ENCODE measurements at places on chromosomes 13 and 19. TPM values are rescaled to one million over a fixed set of nuclear protein-coding genes. Genes with fewer than 3 reads are reported as not detected.

TMEM91 gene
- 2.8 TPM for total RNA-seq

DNA sequence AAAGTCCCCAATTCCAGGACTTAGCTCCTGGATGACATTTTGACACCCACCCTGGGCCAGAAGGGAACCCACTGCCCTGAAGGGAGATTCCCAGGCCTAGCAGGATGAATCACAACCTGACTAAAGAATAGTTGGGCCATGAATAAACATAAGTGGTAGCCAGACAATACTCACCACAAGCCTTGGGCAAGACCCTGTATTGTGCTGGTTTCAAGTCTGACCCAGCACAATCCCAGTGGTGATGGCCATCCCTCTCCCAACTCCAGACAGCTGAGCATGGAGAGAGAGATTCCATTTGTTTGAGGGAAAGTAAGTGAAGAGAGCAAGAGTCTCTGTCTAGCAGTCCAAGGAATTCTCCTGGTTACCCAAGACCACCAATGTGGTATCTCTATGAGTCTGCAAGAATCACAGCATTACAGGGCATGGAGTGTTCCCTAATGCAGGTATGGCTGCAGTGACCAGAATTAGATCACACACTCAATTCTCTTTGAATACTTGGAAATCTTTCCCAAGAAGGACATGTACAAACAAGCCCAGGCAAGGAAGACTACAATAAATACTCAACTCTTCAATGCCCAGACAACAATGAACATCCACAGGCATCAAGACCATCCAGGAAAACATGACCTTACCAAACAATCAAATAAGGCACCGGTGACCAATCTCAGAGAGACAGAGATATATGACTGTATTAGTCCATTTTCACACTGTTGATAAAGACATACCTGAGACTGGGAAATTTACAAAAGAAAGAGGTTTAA lies 158.0 kb downstream of the VWA8 start:
- no peak overlapping the region for H3K27ac ChIP-seq
- H3K36me3 ChIP-seq, result peaks cover 38% of the 10 kb centered on the region
- no peak for DNase-seq
- no peaks in the 10 kb centered on the region for H3K4me1 ChIP-seq
- H3K4me3 ChIP-seq, result no peak overlapping the region

DNA sequence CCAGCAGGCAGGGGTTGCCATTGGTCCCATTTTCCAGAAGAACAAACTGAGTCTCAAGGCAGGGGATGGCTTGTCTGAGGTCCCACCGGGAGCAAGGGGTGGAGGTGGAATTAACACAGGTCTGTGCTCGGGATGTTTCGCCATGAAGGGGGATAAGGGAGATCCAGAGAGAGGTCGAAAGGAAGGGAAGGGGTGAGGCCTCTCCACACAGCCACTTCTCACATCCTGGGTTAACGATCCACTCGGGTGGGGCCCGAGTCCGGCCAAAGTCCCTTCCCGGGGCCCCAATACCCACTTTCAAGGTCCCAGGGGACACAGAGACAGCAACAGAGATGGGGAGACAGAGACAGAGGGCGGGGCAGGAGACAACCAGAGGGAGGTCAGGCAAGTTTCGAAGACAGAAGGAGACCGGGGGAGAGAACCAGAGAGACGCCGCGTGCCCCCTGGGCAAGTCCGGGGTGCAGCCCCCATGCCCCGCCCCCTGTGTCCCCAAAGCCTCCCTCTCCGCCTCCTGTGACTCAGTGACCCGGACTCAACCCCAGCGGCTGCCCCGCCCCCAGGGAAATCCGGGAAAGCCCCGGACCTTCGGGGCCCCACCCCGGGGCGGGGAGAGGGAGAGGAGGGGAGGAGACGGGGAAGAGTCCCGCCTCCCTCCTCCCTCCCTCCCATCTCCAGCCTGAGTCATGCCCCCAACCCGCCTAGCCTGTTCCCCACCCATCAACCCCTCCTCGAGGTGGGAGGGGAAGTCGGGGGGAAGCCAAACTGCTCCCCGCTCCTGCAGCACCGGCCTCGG lies 1.4 kb upstream of the BCL3 start:
- peak overlapping the region; percentile 73 for H3K4me3 ChIP-seq
- H3K27me3 ChIP-seq, result no peaks in the 10 kb centered on the region
- peak overlapping the region; percentile 98 for H3K27ac ChIP-seq
- DNase-seq, result peak; percentile 94
- H3K4me1 ChIP-seq, result peaks cover 92% of the 10 kb centered on the region

- no peak for DNase-seq
- H3K27ac ChIP-seq, result no peak overlapping the region
- H3K4me3 ChIP-seq, result no peak overlapping the region
- H3K4me1 ChIP-seq, result peaks cover 27% of the 10 kb centered on the region
- H3K36me3 ChIP-seq, result peaks cover 69% of the 10 kb centered on the region
- H3K27me3 ChIP-seq, result no peaks in the 10 kb centered on the region
These were observed 23.3 kb downstream of the PRR12 start for GRCh38 chr19:49614096-49614833.

GRCh38 chr13:76921516-76921915 lies 26.8 kb upstream of the ACOD1 start:
- no peaks in the 10 kb centered on the region for H3K4me1 ChIP-seq
- no peak overlapping the region for H3K4me3 ChIP-seq
- H3K27ac ChIP-seq, result no peak overlapping the region
- H3K27me3 ChIP-seq, result peaks cover 9% of the 10 kb centered on the region
- no peak for DNase-seq
- no peaks in the 10 kb centered on the region for H3K36me3 ChIP-seq

GRCh38 chr19:1698636-1699035 lies 46.2 kb upstream of the TCF3 start:
- H3K27me3 ChIP-seq, result peaks cover 72% of the 10 kb centered on the region
- no peak overlapping the region for H3K4me3 ChIP-seq
- H3K36me3 ChIP-seq, result no peaks in the 10 kb centered on the region
- no peaks in the 10 kb centered on the region for H3K4me1 ChIP-seq
- no peak overlapping the region for H3K27ac ChIP-seq

GRCh38 chr19:18932216-18932841 lies 8.7 kb downstream of the HOMER3 start:
- peaks cover 5% of the 10 kb centered on the region for H3K4me1 ChIP-seq
- H3K27ac ChIP-seq, result no peak overlapping the region
- H3K27me3 ChIP-seq, result no peaks in the 10 kb centered on the region
- DNase-seq, result peak; percentile 78
- H3K4me3 ChIP-seq, result peak overlapping the region; percentile 20

GRCh38 chr13:44224450-44225149 lies 149.0 kb upstream of the SERP2 start:
- H3K4me3 ChIP-seq, result no peak overlapping the region
- H3K27ac ChIP-seq, result peak overlapping the region; percentile 82
- no peaks in the 10 kb centered on the region for H3K27me3 ChIP-seq
- no peaks in the 10 kb centered on the region for H3K36me3 ChIP-seq
- no peak for DNase-seq

- H3K36me3 ChIP-seq, result peaks cover 81% of the 10 kb centered on the region
- no peaks in the 10 kb centered on the region for H3K27me3 ChIP-seq
- no peak overlapping the region for H3K27ac ChIP-seq
- H3K4me3 ChIP-seq, result no peak overlapping the region
- DNase-seq, result no peak
- peaks cover 6% of the 10 kb centered on the region for H3K4me1 ChIP-seq
These were observed 36.2 kb upstream of the GARRE1 start for GRCh38 chr19:34217952-34218817.

GRCh38 chr13:32426191-32426989 lies 1.5 kb downstream of the N4BP2L1 start:
- H3K4me1 ChIP-seq, result peaks cover 57% of the 10 kb centered on the region
- H3K4me3 ChIP-seq, result peak overlapping the region; percentile 83
- no peak for DNase-seq

DNA sequence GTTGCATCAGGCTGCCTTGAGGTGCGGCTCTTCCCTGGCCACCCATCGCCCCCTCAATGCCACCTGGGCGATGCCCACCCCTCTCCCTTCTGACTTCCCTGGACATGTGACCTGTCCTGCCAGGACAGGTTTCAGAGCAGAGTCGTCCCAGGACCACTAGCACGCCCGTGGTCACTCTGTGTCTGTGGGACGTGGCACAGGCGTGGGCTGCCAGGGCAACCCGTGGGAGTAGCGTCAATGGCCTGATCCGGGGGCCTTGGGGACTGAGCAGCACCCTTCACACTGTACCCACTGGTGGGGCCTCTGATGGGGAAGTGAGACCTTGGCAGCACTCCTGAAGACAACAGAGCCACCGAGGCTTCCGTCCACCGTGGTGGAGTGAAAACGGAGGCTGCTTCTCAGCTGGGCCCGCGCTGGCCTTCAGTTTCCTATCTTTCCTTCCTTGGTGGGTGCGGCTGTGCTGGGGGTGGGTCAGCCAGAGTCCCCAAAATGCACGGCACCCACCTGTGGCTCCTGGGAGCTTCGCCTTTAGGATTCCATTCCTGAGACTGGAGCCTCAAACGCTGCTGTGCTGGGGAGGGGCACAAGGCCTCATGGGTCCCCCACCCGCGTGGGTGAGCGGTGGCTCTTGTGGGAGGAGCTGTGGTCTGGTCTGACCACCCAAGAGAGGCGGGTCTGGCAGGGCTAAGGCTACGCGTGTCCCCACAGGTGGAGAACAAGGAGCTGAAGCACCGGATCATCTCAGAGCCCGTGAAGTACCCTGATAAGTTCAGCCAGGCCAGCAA lies 26.7 kb upstream of the TMEM255B start:
- peaks cover 12% of the 10 kb centered on the region for H3K4me1 ChIP-seq
- peaks cover 17% of the 10 kb centered on the region for H3K27me3 ChIP-seq
- DNase-seq, result no peak
- H3K27ac ChIP-seq, result no peak overlapping the region
- no peak overlapping the region for H3K4me3 ChIP-seq

DNA sequence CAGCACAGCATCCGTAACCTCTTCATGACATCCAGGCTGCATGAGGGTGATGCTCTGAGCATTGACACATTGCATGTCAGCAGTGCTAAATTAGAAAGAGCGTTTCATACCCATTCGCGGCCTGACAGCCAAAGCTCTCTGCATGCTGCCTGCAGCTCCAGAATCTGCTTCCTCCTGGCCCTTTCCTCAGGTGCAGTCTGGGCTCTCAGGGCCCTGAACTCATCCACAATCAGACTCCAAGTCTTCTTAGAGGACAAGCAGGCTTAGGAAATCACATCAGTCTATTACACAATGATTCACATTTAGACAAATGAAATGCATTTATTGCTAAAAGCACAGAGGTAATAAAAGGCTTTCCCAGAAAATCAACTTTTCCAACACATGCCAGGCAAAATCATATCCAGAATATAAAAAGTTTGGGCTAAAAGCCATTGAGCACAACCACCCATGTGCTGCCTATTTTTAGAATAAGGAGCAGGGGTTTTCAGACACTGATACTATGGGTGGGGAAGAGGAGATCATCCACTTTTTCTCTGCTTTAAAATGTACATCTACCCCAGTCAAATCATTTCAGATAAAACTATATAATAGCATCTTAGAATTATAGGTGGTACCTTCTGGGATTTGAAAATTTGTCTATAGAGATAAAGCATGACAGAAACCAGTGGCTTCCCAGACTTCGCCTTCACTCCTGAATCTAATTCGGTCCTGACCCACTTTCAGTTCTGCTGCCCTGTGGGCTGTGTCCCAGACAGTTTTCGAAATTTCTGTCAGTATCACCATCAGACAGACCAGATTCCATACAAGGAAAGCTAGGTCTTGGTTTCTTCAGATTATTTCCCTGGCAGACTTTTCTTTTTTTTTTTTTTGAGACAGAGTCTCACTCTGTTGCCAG lies 109.3 kb downstream of the COL4A2 start:
- no peaks in the 10 kb centered on the region for H3K27me3 ChIP-seq
- H3K4me1 ChIP-seq, result peaks cover 95% of the 10 kb centered on the region
- no peaks in the 10 kb centered on the region for H3K36me3 ChIP-seq
- H3K4me3 ChIP-seq, result peak overlapping the region; percentile 43
- H3K27ac ChIP-seq, result peak overlapping the region; percentile 88

Measured in left ventricle myocardium inferior (tissue), 1 donor.